ENCODE measurements at places on chromosomes 6 and 20.

DNA sequence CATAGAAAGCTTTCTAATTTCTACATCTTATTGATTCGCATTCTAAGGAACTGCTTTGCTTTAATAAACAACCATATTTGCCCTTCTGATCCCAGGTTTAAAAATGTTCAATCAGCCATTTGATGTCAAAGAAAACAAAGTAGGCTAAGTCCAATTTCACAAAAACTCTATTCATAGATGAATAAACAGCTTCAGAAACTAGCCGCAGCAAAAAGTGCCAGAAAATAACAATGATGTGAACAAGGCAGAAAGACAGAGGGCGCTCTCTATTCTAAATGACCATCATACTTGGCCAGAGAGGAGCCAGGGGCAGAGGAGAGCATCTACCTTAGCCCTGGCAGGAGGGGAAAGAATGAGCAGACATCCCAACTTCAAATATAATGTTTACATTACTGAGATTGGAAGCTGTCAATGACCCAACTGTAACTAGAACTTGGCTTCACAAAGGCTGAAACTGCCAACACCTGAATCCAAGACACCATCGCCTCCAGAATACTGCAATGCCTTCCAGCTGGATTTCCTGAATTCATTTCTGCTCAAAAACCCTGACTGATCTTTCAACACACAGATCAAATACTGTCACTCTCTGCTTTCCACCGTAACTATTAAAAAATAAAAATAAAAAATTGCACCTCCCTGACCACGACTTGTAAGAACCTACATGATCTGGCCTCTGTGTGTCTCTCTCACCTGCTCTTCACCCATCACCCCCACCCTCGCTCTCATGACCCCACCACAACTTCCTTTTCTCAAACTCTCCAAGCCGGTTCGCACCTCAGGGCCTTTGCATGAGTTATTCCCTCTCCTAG, 9.5 kb downstream of the CNKSR3 start:
- peaks cover 6% of the 10 kb centered on the region for H3K4me1 ChIP-seq
- no peaks in the 10 kb centered on the region for H3K36me3 ChIP-seq

DNA sequence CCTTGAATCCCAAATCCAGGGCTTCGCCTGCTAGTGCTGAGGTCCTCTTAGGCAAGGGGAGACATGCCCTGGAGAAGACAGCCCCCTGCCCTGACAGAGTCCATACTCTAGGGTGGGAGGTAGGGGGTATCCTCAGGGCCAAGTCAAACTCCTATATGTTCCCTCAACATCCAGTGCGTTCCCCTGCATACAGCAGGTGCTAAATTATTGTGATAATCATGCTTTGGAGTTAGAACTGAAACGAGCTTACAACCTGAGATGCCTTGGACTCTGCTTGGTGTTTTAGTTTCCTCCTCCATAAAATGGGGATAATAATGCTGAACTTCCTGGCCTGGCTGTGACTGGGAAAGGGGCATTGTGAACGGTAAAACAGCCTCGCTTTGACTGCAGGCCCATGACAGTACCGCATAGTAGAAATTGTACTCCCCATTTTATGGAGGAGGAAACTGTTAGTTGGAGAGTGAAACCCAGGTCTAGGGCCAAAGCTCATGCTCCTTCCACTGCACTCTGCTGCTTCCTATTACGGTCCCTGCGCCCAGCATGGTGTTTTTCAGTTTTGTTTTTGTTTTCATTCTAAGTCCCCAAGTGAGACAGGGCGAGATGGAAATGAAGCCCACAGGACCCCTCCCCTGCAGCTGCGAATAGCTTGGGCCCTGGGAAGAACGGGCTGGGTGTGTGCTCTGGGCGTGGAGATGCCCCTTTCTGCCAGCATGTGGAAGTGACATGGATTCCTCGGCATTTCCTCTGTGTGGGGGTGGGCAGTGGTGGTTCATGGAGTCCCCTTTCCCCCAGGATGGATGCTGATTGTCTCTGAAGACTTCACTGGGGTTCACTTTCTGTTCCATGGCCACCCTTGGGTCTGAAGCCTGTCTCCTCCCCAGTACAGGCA, 162.5 kb downstream of the VEGFA start:
- H3K4me3 ChIP-seq, result no peak overlapping the region
- no peaks in the 10 kb centered on the region for H3K27me3 ChIP-seq
- H3K27ac ChIP-seq, result no peak overlapping the region
- no peaks in the 10 kb centered on the region for H3K36me3 ChIP-seq
- no peaks in the 10 kb centered on the region for H3K4me1 ChIP-seq

GRCh38 chr6:162857326-162857725, 129.6 kb downstream of the PACRG start:
- H3K4me3 ChIP-seq, result peak overlapping the region; percentile 14
- no peaks in the 10 kb centered on the region for H3K36me3 ChIP-seq
- no peaks in the 10 kb centered on the region for H3K4me1 ChIP-seq
- no peak for DNase-seq
- no peaks in the 10 kb centered on the region for H3K27me3 ChIP-seq

DNA sequence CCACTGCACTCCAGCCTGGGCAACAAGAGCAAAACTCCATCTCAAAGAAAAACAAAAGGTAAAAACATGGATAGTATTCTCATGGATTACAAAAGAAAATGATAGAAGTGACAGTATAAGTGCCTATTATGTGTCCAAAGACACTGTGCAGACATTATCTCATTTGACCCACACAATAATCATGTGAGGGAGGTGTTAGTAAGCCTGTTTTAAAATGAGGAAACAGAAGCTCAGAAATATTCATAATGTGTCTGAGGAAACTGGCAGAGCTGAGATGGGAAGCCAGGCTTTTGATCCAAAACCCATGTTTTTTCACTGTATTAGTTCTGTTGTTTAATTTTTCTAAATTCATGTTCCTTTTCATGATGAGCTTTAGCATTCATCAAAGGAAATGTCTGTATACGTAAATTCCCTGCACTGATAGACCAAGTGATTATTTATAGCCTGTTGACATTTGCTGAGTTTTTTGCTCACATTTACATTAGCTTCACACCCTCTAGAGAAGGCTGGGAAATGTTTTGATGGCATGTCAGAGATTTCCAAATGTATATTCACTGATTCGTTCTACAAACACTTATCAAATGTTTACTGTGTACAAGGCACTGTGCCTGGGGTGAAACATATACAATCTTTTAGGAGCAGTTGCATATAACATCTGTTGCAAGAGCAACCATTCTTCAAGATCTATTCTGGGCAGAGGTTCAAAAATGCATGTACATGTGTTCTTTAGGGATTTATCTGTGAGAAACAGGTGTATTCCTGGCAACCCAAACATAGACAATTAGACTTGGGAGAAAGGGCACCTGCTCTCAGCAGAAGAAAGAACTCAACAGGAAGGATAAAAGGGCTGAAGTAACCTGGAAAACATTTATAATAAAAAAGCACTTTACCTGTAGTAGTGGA, 331.5 kb downstream of the SAMD5 start:
- H3K36me3 ChIP-seq, result no peaks in the 10 kb centered on the region
- no peak overlapping the region for H3K27ac ChIP-seq

GRCh38 chr20:20637998-20638725, 74.3 kb downstream of the RALGAPA2 start:
- DNase-seq, result no peak
- no peak overlapping the region for H3K4me3 ChIP-seq
- H3K27me3 ChIP-seq, result no peaks in the 10 kb centered on the region
- H3K36me3 ChIP-seq, result peaks cover 3% of the 10 kb centered on the region
- no peaks in the 10 kb centered on the region for H3K4me1 ChIP-seq

- no peaks in the 10 kb centered on the region for H3K27me3 ChIP-seq
- no peak overlapping the region for H3K27ac ChIP-seq
- H3K4me1 ChIP-seq, result peaks cover 8% of the 10 kb centered on the region
- no peak overlapping the region for H3K4me3 ChIP-seq
- no peak for DNase-seq
Measured at GRCh38 chr6:12336121-12336971, 46.2 kb downstream of the EDN1 start.

- no peaks in the 10 kb centered on the region for H3K27me3 ChIP-seq
- DNase-seq, result no peak
- H3K4me1 ChIP-seq, result no peaks in the 10 kb centered on the region
- no peak overlapping the region for H3K4me3 ChIP-seq
- no peak overlapping the region for H3K27ac ChIP-seq
Measured at GRCh38 chr6:47000842-47001241, 41.3 kb downstream of the ADGRF1 start.

- no peak overlapping the region for H3K4me3 ChIP-seq
- H3K27ac ChIP-seq, result no peak overlapping the region
- DNase-seq, result no peak
- no peaks in the 10 kb centered on the region for H3K36me3 ChIP-seq
Measured at GRCh38 chr20:24684956-24685691, 215.7 kb downstream of the SYNDIG1 start.

- no peaks in the 10 kb centered on the region for H3K36me3 ChIP-seq
- H3K27me3 ChIP-seq, result no peaks in the 10 kb centered on the region
- DNase-seq, result no peak
- H3K4me3 ChIP-seq, result no peak overlapping the region
Measured at GRCh38 chr20:20076297-20077065, 24.1 kb downstream of the CFAP61 start.

- no peaks in the 10 kb centered on the region for H3K27me3 ChIP-seq
- H3K4me3 ChIP-seq, result no peak overlapping the region
- no peak overlapping the region for H3K27ac ChIP-seq
- H3K36me3 ChIP-seq, result no peaks in the 10 kb centered on the region
- DNase-seq, result no peak
Measured at GRCh38 chr6:151140767-151141166, 99.0 kb upstream of the AKAP12 start.

DNA sequence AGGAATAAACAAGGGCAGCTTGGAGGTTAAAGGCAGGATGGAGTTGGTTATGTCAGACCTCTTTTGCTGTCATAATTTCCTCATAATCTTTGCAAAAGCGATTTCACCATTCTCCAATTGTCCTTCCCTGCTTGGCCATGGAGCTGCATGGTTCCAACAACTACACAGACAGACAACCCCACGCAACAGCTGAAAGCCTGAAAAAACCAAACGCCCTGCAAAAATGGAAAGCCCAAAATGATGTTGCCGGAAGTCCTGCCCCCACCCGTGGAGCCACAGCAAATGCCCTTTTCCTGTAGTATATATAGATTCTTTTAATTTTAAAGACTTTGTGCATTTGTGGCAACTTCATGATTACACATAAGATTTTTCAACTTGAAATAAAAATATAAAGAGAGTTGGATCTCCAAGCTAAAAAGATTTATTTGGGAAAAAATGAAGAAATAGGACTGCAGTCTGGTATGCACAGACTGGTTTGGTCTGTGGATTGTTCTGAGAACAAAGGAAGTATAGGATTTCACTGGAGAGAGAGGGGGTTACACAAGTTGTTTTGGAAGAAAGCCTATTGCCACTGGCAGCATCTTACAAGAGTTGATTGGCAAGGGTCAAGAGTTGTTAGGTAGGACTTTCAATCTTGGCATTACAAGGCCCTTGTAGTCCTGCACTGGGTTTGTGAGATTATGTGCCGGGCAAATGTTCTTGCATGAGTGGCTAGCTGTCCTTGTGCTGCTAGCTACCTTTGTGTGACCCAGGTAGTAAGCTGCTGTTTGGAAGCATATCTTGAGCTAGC, 190.0 kb downstream of the C6orf118 start:
- H3K4me3 ChIP-seq, result no peak overlapping the region
- no peaks in the 10 kb centered on the region for H3K27me3 ChIP-seq
- no peak overlapping the region for H3K27ac ChIP-seq
- H3K4me1 ChIP-seq, result no peaks in the 10 kb centered on the region
- no peak for DNase-seq

- no peaks in the 10 kb centered on the region for H3K27me3 ChIP-seq
- peaks cover 4% of the 10 kb centered on the region for H3K4me1 ChIP-seq
- H3K4me3 ChIP-seq, result no peak overlapping the region
- no peak overlapping the region for H3K27ac ChIP-seq
- no peaks in the 10 kb centered on the region for H3K36me3 ChIP-seq
Measured at GRCh38 chr6:166588691-166589336, 2.3 kb upstream of the RAMACL start.

DNA sequence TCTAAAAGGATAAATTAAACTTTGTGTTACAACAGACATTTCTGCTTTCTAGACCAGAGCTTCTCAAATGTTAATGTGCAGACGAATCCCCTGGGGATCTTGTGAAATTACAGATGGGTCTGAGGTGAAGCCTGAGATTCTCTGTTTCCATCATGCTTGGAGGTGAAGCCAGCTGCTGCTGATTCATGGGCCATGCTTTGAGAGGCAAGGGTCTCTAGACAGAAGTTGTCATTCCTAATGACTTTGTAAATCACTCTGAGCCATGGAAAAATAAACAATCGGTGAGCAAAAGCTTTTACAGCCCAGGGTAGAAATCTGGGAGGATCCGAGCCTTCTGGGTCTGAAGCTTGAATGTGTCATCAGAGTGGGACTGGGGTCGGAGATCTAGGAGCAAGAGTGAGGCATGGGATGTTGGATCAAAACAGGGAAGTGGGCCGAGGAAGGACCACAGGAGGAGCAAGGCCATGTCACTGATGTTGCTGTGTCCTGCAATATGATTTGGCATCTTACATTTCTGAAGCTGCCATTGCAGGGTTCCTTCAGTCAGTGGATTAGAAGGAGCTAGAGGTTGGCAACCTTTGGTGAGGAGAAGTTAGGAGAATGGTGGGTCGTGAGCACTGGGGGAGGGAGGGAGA, 77.3 kb downstream of the TRMT11 start:
- no peak overlapping the region for H3K27ac ChIP-seq
- H3K4me3 ChIP-seq, result no peak overlapping the region
- no peaks in the 10 kb centered on the region for H3K27me3 ChIP-seq
- no peak for DNase-seq
- H3K36me3 ChIP-seq, result no peaks in the 10 kb centered on the region

- H3K36me3 ChIP-seq, result no peaks in the 10 kb centered on the region
- no peak overlapping the region for H3K4me3 ChIP-seq
- no peak overlapping the region for H3K27ac ChIP-seq
- no peak for DNase-seq
Measured at GRCh38 chr20:22382742-22383141, 201.6 kb downstream of the FOXA2 start.

DNA sequence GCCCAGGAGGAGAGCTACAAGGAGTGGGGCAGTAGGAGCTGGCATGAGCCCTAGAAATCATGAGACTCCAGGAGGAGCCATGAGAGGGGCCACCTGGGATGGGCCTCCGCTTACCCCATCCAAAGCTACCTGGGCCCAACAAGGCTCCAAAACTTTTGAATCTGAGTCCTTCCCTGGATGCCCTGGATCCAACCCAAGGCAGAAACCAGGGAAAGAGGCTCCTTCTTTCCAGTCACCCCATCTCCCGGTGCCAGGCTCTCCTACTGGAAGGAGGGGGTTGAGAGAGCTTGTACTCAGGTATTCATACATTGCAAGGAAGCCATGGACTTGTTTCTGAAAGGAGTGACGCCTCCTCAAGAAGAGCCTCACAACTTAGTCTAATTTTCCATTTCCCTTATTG, 7.8 kb upstream of the SIRPG start:
- H3K27ac ChIP-seq, result no peak overlapping the region
- no peaks in the 10 kb centered on the region for H3K4me1 ChIP-seq
- H3K36me3 ChIP-seq, result no peaks in the 10 kb centered on the region
- DNase-seq, result no peak
- no peaks in the 10 kb centered on the region for H3K27me3 ChIP-seq
